Stimulated activated CD8-positive, alpha-beta memory T cell treated with anti-CD3 and anti-CD28 coated beads, Interleukin-4, amount 100 ng/mL, for 4 hours (primary cell): ENCODE measurements at places on chromosomes 5 and 9.

DNA sequence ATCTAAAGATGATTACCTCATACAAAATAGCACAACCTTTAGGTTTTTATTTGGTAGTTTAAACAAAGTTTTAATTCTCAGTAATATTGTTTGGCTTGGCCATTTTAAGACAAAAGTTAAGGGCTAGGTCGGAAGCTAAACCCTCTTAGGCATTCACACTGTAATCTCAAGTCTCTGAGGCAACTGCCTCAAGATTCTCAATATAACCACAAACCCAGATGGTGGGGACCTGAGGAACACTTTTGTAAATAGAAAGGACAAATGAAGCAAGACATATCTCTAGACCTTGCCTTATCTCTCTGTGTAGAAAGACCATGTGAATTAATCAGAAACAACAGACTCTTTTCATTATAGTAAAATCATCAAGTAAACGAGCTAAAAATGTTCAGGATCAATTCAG is 500.2 kb upstream of the CDH6 start:
- no peak for DNase-seq

DNA sequence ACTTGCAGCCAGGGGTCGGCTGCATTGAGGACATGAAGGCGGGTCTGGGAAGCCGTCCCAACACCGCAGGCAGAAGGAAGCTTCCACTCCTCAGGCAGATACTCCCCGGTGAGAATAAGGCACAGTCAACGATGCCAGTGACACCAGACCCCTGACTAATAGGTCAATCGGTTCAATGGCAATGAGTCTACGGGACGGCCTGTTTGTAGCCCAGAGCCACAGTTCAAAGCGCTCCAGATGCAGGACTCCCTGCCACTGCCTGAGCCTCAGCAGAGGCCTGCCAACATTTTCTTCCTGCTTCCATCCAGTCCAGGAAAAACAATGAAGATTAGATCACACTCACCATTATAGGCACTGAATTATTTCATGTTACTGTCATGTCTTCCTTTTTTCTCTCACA is 84.5 kb upstream of the SIMC1 start:
- DNase-seq, result no peak

- DNase-seq, result no peak
Measured at GRCh38 chr9:111886983-111887718, 9.5 kb upstream of the UGCG start.

DNA sequence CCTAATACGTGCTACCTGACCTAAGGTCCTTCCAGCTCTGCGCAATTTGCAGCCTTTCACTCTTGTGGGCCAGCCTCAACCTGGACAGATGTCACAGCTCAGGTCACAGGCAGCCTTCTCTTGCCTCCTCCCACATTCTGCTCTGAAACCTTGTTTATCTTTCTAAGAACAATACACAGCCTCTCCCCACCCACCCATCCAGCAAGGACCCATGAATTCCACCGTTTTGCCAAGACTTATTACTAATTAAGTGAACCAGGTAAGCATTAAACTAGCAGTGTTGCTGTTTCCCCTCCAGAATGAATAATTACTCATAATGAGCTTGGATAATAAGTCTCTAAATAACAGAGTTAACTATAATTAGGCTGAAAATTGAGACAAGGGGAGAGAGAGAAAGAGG is 11.0 kb downstream of the FABP6 start:
- DNase-seq, result no peak

GRCh38 chr5:59591162-59591561 is 302.4 kb downstream of the PDE4D start:
- no peak for DNase-seq

DNA sequence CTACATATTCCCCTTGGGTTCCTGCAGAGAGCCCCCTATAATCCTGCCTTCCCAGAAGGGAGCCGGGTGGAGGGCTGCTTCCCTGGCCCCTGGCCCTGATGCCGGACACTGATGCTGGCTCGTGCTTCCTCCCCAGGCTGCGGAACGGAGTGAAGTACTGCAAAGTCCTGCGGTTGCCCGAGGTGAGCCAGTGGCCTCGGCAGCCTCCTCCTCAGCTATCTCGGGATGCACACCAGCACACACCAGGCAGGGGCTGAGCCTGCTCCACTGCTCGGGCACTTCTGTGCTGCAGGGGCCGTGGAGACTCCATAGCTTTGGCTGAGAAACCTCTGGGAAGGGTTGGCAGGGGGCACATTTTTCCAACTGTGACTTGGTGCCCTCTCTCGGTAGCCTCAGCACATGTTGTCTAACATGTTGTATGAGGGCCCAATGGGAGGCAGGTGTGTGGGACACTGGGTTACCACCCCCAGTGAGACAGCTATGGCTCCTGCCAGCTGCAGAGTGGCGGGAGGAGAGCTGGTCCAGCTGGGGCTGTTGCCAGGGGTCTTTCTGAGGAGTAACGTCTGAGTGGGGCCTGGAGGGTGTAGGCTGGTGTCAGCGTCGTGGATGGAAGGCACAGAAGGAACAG is 38.4 kb downstream of the USP20 start:
- no peak for DNase-seq

- DNase-seq, result no peak
Measured at GRCh38 chr5:168685566-168685965, 106.4 kb upstream of the PANK3 start.

- no peak for DNase-seq
Measured at GRCh38 chr5:14321936-14322335, 178.8 kb downstream of the TRIO start.

GRCh38 chr5:132629230-132629944 is 28.6 kb upstream of the IL13 start:
- DNase-seq, result no peak

GRCh38 chr5:169935762-169936161 is 44.5 kb downstream of the INSYN2B start:
- no peak for DNase-seq

- DNase-seq, result no peak
Measured at GRCh38 chr5:158492136-158492535, 607.6 kb downstream of the EBF1 start.

DNA sequence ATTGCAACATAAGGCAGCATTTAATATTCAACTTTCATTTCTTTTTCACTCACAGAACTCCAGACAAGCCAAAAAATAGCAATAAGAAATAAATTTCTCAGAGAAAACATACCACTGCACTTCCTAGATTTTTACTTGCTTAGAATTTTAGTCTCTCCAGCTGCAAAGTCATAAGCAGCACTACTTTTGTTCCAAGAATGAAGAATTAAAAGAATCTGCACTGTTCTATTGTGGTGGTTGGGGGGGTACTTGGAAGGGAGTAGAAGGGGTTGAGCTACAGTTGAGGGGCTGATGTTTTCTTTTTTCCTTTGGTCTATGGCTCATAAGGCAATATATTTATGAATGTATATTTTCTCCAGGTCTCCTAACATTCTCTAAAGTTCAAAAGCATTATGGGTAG is 144.5 kb downstream of the KIAA0825 start:
- no peak for DNase-seq

- no peak for DNase-seq
Measured at GRCh38 chr9:7640231-7640630, 159.3 kb downstream of the DMAC1 start.

DNA sequence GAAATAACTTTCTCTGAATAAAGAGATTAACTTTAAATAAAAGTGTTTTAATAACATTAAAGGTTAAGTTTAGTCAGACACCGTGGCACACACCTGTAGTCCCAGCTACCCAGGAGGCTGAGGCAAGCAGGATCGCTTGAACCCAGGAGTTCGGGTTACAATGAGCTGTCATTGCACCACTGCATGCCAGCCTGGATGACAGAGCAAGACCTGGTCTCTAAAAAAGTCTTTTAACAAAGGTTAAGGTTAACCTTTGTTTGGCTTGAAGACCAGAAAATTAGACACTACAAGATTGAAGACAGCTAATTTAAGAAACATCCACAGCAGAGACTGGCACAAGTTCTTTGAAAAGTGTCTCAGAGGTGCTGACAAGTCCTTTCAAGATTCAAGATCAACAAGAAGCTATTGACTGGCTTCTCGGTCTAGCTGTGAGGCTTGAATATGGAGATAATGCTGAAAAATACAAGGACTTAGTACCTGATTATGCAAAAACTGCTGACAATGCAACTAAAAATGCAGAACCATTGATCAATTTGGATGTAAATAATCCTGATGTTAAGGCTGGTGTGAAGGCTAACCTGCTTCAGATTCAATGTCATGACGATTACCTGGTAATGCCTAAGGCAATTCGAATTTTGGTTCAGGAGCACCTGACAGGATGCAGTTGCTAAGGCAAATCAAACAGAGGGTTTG is 48.8 kb downstream of the FAM81B start:
- no peak for DNase-seq

- DNase-seq, result no peak
Measured at GRCh38 chr9:93874242-93874641, 80.9 kb downstream of the BARX1 start.

DNA sequence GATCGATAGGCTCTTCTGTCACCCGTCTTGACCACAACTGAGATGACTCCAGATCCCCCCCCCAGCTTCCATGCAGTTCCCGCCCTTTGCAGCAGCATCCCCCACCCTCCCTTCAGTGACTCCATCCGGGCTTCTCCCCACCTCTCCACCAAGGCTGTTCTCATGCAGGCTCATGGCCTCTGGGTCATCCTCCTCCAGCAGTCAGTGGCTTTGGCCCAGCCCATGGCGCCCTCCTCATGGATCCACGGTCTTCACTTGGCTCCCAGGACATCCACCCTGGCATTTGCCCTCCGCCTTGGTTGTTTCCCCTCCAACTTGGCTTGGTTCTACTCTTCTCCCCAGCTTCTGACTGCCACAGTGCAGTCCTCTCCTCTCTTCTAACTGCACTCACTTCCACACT is 96.7 kb upstream of the RUFY1 start:
- no peak for DNase-seq

DNA sequence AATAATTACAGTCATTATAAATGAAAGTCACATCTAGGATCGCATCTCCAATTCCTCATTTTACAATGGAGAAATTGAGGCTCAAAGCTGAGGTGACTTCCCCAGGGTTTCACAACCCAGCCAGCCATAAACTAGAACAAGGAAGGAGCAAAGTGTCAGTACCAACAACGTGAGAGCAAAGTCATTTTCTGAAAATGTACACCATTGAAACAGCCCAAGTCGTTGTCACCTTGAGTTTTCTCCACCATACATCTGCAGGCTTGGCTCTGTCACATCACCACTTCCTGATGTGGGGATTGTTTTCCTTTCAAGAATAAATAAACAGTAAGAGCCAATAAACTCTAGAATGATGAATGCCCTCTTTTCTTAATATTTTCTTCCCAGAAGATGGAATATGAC is 184.5 kb upstream of the PTGER4 start:
- no peak for DNase-seq

DNA sequence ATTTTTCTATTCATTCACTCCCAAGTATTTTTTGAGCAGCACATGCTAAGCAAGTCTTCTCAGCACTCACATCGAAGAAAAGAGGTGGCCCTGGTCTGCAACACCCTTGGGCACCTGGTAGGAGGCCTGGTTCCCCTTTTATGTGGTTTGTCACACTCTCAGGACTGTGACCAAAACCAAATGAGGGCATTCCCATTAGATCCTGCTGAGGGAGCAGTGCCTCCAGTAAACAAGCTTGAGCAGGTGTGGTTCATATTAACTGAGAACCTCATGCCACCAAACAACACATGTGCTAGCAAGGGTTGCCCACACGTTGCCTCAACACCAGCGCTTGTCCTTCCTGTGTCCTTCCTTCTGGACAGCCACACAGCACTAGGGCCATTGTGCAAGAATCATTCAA is 26.9 kb upstream of the SYK start:
- DNase-seq, result no peak

DNA sequence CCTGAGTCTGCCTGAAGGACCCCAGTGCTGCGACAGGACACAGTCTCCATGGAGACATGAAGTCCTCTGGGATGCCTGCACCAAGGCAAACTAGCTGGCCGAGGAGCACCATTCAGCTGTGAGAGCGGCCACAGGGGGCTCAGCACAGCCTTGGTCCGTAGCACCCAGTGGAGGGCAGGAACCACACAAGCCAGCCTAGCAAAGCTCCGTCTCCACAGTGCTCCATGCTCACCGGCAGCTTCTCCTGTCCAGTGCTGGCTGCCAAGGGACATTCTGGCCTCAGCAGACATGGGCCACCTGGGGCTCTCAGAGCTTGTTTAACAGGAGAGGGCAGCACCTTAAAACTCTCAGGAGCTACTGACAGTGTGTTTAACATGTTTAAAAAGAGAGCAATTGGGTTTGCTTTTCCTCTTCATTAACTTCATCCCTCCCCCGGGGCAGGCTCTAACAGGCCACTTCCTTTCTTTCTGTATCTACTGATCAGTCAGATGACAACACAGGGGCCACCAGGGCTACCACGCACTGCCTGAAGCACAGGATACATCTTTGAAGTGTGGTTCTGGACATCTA is 57.0 kb downstream of the SECISBP2 start:
- DNase-seq, result no peak

DNA sequence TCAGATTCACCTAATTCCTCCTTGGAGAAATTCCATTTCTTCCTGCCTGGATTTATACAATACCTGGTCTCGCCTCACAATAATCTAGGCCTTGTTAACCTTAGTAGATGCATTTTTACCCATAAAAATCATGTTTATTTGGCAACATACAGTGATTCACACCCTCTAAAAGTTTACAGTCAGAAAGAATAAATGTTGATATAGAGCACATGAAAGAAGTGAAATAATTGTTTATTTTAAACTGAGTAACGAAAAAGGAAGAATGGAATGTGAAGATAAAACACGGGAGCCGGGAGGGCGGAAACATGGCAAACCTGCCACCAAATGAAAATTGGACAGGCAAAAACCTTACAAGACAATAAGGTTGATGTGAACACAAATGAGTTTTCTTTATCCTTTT is 28.9 kb upstream of the KCNN2 start:
- no peak for DNase-seq

DNA sequence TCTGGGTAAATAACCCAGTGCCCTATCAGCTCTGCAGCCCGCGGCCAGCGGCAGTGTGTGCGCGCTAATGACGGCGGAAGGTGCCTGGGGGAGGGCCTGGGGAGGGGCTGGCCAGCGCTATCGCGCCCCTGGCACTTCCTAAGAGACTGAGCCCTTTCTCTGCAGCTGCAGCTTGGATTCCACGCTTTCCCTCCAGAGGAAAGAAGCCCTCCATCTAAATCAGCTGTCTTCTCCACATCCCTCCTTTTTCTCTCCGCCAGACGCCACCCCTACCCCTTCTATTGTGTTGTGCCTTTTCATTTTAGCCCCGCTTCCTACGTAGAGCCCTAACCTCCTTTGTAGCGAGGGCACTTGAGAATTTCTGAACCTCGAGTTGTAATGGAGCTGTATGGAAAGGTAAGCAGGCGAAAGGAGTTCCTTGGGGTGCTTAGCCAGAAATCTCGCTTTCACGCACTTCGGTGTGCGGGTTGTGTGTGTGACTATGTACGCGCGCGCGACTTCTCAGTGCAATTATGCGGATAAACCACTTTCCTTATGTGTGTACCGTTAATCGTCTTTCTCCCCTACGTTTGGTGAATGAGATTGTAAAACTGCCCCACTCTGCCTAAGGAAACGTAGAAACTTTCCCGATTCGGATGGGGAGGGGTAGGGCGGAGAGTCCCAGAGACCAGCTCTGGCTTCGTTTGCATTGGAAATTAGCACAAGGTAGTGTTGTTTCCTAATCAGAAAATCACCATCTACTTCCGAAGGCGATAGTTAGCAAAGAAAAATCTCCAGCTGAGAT is 664 bp upstream of the RAB3C start:
- DNase-seq, result no peak

- DNase-seq, result no peak
Measured at GRCh38 chr9:6884990-6885389, 127.2 kb downstream of the KDM4C start.
